Activated CD4-positive, alpha-beta T cell treated with anti-CD3 and anti-CD28 coated beads for 24 hours (primary cell): ENCODE measurements at places on chromosomes 6 and 20.

GRCh38 chr6:156146891-156147290, 630.3 kb upstream of the ARID1B start:
- DNase-seq = no peak

DNA sequence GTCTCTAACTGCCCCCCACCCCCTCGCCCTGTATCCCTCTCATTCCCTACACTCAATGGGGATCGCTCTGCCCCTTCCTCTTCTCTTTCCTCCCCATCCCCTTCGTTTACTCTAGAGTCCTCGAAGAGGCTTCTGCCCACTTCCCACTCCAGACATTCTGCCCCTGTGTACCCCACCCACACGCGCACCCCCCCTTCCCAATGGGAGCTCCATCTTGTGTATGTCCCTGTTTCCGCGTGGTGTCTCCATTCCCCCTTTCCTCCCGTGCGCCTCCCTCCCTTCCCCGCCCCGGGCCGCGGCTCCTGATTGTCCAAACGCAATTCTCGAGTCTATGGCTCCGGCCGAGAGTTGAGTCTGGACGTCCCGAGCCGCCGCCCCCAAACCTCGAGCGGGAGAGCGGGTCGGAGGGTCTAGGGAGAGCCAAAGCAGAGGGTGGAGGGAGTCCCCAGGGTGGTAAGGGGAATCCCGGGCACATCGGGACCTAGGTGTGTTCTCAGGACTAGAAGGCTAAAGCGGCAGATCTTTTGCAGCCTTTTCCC, 679 bp upstream of the RING1 start:
- DNase-seq = no peak

- no peak for DNase-seq
Observed at GRCh38 chr6:101393251-101393828, at the start of gene GRIK2. Gene GRIK2 (plus strand): TSS chr6:101393708.

- no peak for DNase-seq
Observed at GRCh38 chr20:36377348-36378326, 71.5 kb downstream of the DLGAP4 start.

- no peak for DNase-seq
Observed at GRCh38 chr20:59603176-59603575, 1.2 kb upstream of the PHACTR3 start.

GRCh38 chr6:98593676-98594075, 240.7 kb upstream of the POU3F2 start:
- DNase-seq = no peak

GRCh38 chr20:17562804-17563305, 7.0 kb upstream of the DSTN start:
- DNase-seq = no peak

DNA sequence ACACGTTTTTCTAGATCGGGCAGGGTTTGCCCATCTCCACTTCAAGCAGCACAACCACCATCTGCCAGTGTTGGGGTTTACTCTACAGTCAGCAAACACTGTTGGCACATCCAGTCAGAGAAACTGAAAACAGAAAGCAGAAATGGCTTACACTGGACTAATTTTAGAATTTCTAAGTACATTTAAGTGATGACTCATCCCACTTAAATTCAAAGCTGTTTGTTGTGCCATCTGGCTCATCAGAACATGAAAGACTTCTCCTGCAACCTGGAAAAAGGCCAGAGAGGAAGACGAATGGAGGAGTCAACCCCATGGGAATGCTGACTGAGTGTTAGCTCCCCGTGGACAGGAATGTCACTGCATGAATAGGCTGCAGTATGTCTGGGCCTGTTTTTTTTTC, 21.8 kb downstream of the FAM209B start:
- no peak for DNase-seq

- no peak for DNase-seq
Observed at GRCh38 chr20:9018346-9018745, 50.5 kb upstream of the PLCB4 start.

- no peak for DNase-seq
Observed at GRCh38 chr6:113847447-113847846, 9.7 kb upstream of the MARCKS start.

- DNase-seq = no peak
Observed at GRCh38 chr20:38084425-38084951, 50.9 kb downstream of the RPRD1B start.

DNA sequence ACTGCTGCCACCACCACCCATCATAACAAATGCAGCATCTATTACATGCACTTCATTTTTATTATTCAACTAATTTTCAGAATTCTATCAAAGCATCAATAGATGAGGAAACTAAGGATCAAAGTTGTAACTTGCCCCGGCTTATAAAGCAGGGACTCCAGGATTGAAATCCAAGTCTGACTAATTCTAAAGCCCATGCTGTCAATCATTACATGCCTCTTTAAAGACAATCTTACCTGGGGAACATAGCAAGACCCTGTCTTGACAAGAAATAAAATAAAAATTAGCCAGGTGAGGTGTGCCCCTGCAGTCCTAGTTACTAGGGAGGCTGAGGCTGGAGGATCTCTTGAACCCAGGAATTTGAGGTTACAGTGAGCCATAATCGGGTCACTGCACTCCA, 182.4 kb downstream of the ISM1 start:
- DNase-seq = no peak

GRCh38 chr6:41155132-41155805, 1.1 kb upstream of the TREML1 start:
- DNase-seq = no peak

DNA sequence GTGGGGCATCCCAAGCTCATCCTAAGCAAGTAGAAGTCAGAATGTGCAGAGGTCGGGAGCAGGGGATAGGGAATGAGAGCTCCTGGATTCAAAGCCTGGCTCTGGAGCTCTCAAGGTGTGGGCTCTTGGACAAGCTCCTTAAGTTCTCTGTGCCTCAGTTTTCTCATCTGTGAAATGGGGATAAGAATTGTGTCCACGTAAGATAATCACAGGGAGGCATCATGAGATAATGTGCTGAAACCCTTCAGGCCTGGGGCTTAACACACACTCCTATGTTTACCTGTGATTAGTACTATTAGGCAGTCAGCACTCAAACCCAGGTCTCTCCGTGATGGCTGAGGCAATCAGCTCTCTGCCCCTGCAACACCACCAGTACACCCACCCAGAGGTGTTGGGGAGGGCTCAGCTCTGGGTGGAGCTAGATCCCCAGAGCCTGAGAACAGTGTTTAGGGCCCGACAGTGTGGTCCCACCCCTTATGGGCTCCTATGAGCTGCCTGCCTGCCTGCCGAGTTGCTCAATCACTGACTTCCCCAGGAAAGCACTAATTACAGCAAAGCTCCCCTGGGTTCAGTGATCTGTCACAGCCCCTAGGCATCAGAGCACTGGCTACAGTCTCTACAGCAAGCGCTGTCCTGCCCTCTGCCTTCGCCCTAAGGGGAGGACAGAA, 6.3 kb upstream of the SIRPA start:
- DNase-seq = no peak

GRCh38 chr6:107618672-107619071, 128.8 kb downstream of the SOBP start:
- no peak for DNase-seq

DNA sequence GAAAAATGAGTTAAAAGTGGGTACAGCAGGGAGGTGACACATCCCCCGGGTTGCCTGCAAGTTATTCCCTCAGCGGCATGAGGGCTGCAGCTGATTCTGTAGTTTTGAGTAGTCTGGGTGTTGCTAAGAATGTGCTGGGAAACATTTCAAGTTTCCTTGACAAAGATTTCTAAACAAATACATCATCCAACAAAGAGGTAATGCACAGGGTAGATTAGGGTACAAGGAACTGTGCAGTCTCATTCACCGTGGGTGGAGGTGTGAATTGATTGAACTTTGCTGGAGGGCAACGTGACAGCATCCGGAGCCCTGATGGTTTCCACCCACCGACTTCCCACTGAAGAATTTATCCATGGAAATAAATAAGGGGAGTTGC, 21.8 kb downstream of the CASS4 start:
- no peak for DNase-seq

- DNase-seq = no peak
Observed at GRCh38 chr6:14664112-14664601, 546.6 kb downstream of the CD83 start.

GRCh38 chr20:14232650-14233049, 104.8 kb downstream of the FLRT3 start:
- DNase-seq = no peak

- no peak for DNase-seq
Observed at GRCh38 chr20:50868509-50869495, 62.4 kb downstream of the ADNP start.

GRCh38 chr6:169950558-169950957, 199.1 kb downstream of the ERMARD start:
- DNase-seq = no peak

GRCh38 chr6:137769797-137770362, 97.2 kb upstream of the TNFAIP3 start:
- DNase-seq = no peak

- no peak for DNase-seq
Observed at GRCh38 chr6:103140308-103141027, 1719.3 kb downstream of the HACE1 start.

DNA sequence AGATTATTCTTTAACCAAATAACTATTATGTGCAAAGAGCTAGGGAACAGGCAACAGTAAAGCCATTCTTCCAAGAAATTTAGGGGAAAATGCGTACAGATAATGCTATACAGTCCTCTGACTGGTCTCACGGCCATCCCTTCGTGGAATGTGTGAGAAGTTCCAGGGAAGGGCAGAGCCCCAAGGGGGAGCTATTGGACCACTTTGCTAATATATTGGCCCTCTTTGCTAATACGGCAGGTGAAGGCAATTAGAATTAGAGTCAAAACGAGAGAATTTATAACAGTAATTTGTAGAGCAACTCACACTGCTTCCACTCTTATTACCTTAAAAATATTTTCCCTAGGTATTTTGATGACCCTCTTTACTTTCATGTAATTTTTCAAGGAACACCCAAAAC, 140.4 kb downstream of the IMPG1 start:
- DNase-seq = no peak

DNA sequence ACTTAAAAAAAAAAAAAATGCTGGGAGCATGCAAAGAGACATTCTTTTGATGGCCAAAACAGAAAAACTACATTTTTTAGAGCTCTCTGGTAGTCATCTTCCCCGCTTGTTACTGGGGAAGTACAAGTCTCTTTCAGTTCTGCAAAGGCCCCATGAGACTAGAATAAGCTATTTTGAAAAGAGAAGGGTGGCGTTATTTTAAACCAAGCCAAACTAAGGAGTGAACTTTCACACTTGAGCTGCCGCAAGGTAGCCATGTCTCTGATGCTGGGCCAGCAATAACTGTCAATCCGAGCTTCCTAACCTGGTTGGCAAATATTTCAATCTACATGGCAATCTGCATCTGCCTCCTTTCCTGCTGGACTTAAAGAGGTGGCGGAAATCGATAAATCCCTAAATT, 96.7 kb downstream of the L3MBTL3 start:
- no peak for DNase-seq

GRCh38 chr20:58763076-58763475, 70.5 kb downstream of the NPEPL1 start:
- DNase-seq = no peak

DNA sequence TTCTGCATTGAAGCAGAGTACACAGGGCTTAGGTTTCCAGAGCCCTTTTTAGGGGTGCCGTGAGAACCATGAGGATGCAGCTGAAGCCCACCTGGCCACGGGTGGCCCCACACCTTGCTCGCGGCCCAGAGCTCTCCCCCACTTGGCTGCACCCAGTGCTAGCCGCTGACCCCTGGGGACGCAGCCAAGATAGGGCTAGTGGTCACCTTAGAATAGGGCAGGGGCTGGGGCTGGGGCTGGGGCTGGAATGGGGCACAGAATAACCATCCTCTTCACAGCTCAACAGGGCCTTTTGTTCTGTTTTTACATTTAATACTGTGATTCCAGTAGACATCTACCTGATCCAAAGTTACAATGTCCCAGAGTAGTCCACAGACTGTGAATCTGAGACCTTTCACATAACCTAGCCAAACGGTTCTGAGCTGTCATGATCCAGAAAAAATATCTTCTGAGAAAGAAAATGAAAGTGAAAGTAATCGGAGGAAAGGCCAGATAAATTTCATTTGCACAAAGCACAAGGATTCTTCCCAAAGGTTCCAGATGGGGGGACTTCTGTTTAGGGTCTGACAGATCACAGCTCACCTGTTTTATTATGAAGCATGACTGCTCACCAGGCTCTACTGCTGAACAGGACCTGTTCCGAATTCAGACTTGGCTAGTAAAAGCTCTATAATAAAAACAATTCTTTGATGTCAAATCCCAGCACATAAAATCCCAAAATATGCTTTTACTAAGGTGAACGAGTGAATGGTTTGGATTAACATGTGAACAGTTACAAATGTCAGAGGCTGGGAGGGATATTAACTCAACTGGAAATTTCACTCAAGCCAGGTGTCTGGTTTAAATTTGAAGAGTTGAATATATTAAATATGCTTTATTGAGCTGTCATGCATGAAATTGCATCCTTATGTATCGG, 401.9 kb downstream of the THBS2 start:
- no peak for DNase-seq

- no peak for DNase-seq
Observed at GRCh38 chr6:4904461-4905025, 99.3 kb downstream of the RPP40 start.

DNA sequence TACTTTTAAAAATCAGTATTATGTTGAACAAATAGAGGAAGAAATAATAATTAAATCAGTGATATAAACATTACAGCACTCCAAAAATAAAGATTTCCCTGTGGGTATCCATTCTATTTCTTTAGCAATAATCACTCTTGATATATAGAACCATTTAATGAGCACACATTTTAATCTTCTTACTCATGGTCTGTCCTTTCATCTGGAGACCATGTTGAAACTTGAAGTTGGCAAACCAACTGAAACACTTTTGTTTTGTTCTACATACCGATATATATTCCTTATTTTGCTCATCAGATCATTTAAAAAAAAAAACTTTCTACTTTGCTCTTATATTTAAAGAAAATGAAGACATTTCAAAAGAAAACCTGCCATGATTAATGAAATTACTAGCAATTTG, 13.4 kb downstream of the C6orf58 start:
- DNase-seq = no peak

DNA sequence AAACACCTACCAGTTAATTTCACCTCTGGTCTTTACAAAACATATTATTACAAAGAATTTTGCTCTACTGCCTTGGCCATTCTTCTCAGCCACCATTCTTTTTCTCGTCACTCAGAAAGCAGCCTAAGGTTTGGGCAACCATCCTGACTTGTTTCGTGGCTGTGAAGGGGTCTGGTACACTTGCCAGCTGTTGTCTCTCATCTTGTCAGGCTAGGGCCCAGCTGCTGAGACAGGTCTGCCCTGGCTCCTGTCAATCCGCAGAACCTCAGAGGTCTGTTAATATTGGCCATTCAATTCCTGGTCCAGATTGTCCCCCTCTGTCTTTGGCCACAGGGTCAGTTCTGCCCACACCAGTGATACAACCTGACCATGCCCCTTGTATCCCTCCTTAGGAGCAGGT, 197.7 kb downstream of the UBE3D start:
- DNase-seq = no peak

GRCh38 chr6:89928604-89929003, 34.3 kb downstream of the GJA10 start:
- no peak for DNase-seq

GRCh38 chr6:90479603-90479926, 107.3 kb downstream of the MAP3K7 start:
- DNase-seq = no peak

- no peak for DNase-seq
Observed at GRCh38 chr20:4053071-4053919, 37.9 kb upstream of the RNF24 start.
